Tibial nerve (tissue), 4 donors: ENCODE measurements at places on chromosomes 5 and 9. TPM values are rescaled to one million over a fixed set of nuclear protein-coding genes. Genes with fewer than 3 reads are reported as not detected.

Gene SLC1A3
- 123 TPM for total RNA-seq

- H3K4me1 ChIP-seq, result no peaks in the 10 kb centered on the region
- H3K4me3 ChIP-seq, result no peak overlapping the region
- H3K36me3 ChIP-seq, result no peaks in the 10 kb centered on the region
- H3K27me3 ChIP-seq, result no peaks in the 10 kb centered on the region
- no peak for DNase-seq
- H3K27ac ChIP-seq, result no peak overlapping the region
These were observed 63.2 kb downstream of the PCA3 start for GRCh38 chr9:76827296-76828080.

Gene NMUR2
- not detected for total RNA-seq

Gene ZDHHC11
- total RNA-seq, result 1.7 TPM

Gene RASEF
- 0.39 TPM for total RNA-seq

DNA sequence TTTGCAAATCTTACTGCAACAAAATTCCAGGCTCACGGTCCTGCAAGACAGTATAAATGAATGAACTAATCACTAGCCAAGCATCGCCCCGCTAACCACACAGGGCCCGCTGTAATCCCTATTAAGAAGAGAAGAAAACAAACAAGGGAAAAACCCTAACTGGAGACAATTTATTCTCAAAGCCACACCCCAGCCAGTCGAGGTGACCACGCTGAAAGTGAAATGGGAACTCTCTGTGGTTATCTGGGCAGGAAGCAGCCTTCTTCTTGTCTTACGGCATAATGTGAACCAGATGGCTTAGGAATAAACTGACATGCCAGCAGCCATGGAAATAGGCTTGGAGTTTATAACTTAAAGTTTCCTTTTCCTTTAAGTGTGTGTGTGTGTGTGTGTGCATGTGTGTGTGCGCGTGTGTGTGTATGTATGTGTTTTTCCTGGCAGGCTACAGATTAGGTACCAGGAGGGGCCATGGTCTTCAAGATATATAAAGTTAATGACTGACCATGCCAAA is 120.2 kb downstream of the SEMA6A start:
- H3K4me1 ChIP-seq, result peaks cover 5% of the 10 kb centered on the region
- no peak overlapping the region for H3K27ac ChIP-seq
- H3K27me3 ChIP-seq, result no peaks in the 10 kb centered on the region
